Caco-2 (cell line): ENCODE measurements at places on chromosomes 1 and 21.
A peak's percentile ranks its signal among the peaks of the same experiment; 100 is the strongest.

GRCh38 chr1:2383576-2383975, 7.8 kb downstream of the MORN1 start:
- DNase-seq = no peak

DNA sequence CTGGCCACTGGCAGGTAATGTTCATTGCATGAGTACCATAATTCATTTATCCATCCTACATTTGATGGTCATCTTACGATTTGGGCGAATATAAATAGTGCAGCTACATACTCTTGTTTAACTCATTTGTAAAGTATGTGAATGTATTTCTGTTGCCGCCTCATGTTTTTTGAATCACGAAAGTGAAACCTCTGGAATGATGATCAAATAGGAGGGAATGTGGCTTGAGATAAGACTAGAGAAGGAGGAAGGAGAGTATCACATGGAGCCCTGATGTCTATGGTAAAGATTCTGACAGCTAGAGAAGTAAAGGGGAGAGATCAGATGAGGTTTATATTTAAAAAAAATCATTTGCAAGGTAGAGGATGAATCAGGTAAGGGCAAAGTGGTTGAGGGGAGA, 8.0 kb downstream of the MRPS14 start:
- no peak for DNase-seq

DNA sequence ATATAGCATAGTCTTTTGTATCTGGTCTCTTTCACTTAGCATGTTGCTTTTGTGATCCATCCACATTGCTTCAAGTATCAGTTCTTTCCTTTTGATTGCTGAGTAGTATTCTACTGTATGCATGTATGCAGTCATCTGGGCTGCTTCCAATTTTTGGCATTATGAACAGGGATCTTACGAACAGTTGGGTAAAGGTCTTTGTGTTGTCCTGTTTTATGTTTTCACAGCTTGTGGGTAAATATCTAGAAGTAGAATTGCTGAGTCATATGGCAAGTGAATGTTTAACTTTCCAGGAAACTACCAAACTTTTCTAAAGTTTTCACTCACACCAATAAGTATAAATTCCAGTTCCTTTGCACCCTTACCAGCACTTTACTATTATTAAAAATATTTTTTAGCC, 60.9 kb downstream of the LHX4 start:
- DNase-seq = no peak

DNA sequence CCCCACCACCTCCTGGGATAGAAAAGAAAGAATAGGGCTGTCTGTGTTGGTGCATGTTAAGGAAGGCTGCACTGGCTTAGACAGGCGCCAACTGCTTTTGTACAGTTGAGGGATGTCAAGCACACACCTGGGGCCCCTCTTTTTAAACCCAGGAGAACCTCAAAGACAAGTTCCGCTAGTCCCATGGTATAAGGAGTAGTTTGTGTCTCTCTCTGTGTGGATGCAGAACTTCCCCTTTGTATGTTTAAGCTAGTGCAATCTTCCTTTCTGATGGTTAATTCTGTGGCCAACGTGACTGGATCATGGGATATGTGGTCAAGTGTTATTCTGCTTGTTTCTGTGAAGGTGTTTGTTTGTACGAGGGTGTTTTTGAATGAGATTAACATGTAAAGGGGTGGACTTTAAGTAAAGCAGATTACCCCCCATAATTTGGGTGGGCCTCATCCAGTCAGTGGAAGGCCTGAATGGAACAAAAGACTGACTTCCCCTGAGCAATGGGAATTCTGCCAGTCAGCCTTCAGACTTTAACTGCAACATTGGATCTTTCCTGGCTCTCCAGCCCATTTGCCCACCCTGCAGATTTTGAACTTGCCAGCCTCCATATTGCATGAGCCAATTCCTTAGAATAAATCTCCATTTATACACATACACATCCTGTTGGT, 9.5 kb upstream of the DUSP10 start:
- no peak for DNase-seq

DNA sequence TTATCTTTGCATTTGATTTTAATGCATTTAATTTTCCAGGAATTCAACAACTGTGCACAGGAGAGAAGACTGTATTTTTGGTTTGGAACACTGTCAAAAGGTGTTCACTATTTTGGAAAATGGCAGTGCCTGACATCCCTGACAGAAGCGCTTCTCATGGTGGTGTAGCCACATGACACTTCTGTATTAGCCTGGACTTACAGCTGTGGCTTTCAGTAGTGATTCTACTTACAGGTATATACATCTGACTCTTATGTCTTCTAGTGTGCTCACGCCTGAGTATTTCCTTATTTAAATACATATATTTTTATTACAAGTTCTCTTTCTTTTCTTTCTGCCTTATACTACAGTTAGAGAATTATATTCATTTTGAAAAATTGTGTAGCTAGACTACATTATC, 52.3 kb upstream of the C8B start:
- DNase-seq = no peak

- DNase-seq = no peak
These were observed 159.7 kb downstream of the PTGER3 start for GRCh38 chr1:70887936-70888335.

- DNase-seq = no peak
These were observed 943 bp upstream of the KIAA0040 start for GRCh38 chr1:175193527-175193910.

- peak; percentile 56 for DNase-seq
These were observed at the start of gene SPAG17 for GRCh38 chr1:118185084-118185832. TSS of gene SPAG17 (minus strand) at chr1:118185228. CDS start at chr1:118185157, 71 bp downstream.

DNA sequence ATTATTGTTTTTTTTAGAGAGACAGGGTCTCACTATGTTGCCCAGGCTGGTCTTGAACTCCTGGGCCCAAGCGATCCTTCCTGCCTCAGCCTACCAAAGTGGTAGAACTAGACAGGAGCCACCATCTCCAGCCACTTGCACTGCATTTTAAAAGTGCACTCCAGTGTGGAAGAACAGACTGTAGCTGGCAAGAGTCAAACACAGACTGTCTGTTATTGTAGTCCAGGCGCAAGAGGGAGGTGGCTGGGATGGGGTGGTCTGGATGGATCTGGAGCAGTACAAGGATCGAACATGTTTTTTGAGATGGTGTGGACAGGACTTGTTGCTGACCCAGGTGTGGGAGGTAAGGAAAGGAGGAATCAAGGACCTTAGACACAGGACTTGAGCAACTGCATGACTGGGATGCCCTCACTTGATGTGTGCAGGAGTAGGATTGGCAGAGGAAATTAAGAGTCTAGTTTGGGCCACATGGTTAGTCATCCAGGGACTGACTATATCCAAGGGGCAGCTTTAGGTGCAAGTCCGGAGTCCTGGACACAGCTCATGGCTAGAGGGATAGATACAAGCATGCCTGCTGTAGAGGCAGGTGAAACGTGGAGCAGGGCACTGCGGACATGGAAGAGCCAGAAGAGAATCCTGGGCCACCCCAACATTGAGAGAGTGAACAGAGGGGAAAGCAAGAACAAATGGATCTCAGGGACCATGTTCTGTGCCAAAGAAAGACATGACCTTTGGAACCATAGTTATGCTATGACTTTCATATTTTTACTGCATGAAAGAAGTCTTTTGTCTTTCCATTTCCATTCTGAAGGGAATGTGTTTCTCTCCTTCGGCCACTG, 42.0 kb downstream of the ELK4 start:
- no peak for DNase-seq

GRCh38 chr1:7295946-7296345, 475.1 kb upstream of the VAMP3 start:
- no peak for DNase-seq

GRCh38 chr1:1199961-1200875, 6.2 kb downstream of the TNFRSF18 start:
- no peak for DNase-seq

- no peak for DNase-seq
These were observed 154.9 kb upstream of the CD34 start for GRCh38 chr1:208065862-208066261.

GRCh38 chr1:3146458-3146857, 77.5 kb downstream of the PRDM16 start:
- DNase-seq = no peak

DNA sequence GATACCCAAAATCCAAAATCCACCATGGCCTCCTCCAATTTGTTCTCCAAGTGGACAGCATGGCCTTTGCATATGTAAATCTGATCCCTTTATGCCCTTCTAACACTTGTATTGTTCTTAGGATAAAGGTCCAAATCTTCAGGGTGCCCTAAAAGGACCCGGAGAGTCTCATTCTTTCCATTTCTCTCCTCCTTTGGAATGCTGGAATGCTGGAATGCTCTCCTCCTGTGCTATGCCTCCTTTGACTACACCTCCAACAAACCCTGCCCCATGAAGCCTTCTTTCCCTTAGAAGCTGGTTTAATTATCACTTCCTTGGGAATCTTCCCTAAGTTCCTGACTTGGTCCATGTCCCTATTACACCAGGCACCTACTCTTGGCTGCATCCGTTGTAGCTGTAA, 484.8 kb upstream of the RUNX1 start:
- DNase-seq = no peak

GRCh38 chr1:15918962-15919715, 56.8 kb downstream of the ZBTB17 start:
- DNase-seq = no peak

GRCh38 chr1:198889749-198890148, 250.9 kb downstream of the PTPRC start:
- DNase-seq = no peak

- peak; percentile 60 for DNase-seq
These were observed 580 bp downstream of the INKA2 start for GRCh38 chr1:111738436-111739193.

DNA sequence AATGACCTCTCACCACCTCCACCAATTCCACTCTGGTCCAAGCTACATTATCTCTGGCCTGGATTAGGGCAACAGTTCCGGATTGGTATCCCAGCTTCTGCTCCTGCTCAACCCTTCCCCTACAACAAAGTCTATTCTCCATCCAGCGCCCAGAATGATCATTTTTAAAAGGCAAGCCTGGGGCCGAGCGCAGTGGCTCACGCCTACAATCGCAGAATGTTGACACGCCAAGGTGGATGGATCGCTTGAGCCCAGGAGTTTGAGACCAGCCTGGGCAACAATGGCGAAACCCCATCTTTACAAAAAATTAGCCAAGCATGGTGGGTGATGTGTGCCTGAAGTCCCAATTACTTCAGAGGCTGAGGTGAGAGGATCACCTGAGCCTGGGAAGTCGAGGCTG, 2.2 kb downstream of the LYST start:
- DNase-seq = no peak

DNA sequence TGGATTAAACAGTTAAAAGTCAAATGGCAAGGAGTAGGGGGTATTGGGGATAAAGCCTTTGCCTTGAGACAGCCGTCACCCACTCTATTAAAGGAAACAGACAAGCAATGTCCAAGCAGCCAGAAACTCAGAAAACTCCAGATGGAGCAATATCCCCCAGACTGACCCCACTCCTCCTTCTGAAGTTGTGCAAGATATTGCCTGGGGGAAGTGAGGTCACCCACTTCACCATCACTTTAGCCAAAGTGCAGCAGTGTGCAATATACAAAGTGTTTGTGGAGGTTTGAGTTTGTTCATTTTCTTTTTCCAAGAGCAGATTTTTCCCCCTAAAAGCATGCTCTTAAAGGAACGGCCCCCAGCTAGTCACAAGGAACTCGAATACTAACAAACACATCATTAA, 125.1 kb downstream of the ETS2 start:
- DNase-seq = no peak

- DNase-seq = no peak
These were observed 101.0 kb downstream of the POFUT2 start for GRCh38 chr21:45186709-45187108.

DNA sequence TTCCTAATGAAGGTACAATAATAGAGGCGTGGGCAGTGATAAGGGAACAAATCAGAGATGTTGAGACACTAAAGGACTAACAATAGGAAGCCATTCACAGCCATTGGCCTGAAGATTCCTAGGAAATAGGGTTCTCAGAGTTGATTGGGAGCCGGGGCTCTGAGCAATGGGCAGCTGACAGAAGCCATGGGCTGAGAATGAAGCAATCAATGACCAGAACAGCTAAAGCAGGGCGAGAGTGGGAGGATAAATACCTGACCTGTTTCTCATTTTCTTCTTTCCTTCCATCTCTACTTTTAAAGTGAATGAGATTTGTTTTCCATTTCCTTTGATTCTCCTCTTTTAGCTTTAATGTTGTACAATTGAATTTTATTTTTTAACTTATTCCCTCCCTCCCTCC, 774.7 kb upstream of the ADGRL4 start:
- DNase-seq = no peak

DNA sequence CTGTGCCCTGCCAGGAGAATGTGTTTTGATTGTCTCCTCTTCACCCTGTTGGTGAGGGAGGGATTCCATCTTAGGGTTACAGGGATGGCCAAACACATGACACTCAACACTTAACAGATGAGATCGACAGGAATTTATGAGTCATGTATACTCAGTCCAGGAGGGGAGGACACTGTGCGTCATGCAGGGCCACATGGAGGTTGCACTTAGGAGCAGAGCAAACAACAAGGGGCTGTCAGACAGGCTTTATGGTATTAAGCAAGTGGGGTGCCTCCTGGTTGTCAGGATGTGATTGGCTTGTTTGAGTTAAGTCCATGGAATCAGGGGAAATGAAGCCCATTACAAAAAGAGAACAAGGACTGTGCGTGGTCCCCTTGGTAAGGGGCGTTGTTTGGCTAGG, 26.9 kb downstream of the EDARADD start:
- peak; percentile 35 for DNase-seq

DNA sequence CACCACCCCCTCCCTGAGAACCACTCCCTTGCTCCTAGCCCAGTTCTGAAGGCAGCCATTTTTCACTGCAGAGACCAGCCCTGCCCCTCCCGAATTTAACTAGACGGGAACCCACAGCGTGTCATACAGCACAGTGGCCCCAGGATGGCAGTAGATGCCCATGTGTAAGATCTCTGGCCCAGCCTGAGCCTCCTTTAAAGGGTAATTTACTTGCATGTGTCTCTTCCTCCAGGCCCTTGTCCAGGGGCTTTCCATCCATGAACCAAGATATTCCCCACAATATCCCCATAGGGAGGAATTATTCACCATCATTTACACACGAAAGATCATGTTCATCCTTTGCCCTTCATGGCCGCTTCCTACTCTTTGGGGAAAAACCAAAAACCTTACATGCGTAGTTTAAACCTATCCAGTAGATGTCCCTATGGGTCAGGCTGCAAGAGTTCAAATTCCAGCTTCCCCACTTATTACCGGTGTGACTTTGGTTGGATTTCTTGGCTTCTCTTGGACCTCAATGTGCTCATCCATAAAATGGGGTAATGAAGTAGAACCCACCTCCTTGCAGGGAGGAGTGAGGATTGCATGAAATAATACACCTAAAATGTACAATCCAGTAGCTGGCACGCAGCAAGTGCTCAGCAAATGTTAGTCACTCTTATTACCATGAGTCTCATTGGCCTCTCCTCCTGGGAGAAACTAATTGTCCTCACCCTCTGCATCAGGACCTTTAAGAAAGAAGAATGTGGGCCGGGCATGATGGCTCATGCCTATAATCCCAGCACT, 4.0 kb upstream of the LACTBL1 start:
- DNase-seq = peak; percentile 72

DNA sequence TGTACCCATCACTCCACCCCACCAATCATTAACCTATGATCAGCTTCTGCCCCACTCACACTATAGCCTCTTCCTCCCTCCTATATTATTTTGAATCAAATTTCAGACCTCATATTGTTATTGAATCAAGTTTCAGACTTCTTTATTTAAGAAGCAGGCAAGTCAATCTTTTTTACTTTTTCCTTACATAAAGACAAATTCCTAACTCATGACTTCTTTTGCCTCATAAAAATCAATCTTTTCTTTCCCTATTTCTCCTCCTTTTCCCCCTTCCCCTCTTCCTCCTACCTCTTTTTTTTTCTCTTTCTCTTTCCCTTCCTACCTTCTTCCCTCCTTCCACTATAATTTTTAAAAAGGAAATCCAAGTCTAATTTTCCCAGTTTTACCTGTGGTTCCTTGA, 4.3 kb upstream of the RWDD3 start:
- DNase-seq = no peak

- DNase-seq = no peak
These were observed 22.6 kb upstream of the GBP4 start for GRCh38 chr1:89221341-89221740.
